Fibroblast of pulmonary artery (primary cell): ENCODE measurements at places on chromosomes 2 and 18.

- DNase-seq: no peak
Observed at GRCh38 chr2:237222601-237223041, 136.9 kb downstream of the COPS8 start.

GRCh38 chr18:4808891-4809290 is 353.8 kb upstream of the DLGAP1 start:
- DNase-seq: no peak

GRCh38 chr18:56715121-56715520 is 64.0 kb downstream of the WDR7 start:
- peak; percentile 6 for DNase-seq

DNA sequence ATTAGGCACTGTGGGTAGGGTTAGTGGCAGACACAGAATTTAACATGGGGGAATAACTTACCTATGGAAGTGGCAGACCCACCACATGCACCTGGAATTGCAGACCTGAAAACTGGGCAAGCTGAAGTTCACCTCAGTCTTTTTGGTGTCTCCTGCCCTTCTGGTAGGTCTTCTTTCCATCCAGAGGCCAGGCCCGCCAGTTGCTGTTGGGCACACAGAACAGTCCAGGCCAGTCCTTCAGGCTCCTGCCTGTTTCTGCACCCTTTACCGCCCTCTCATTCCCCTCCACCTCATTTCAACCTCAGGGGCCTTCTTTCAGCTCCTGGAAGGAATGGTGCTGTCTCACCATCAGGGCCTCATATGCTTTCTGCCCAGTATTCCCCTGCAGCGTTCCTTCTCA is 358.9 kb upstream of the ETAA1 start:
- DNase-seq: no peak

DNA sequence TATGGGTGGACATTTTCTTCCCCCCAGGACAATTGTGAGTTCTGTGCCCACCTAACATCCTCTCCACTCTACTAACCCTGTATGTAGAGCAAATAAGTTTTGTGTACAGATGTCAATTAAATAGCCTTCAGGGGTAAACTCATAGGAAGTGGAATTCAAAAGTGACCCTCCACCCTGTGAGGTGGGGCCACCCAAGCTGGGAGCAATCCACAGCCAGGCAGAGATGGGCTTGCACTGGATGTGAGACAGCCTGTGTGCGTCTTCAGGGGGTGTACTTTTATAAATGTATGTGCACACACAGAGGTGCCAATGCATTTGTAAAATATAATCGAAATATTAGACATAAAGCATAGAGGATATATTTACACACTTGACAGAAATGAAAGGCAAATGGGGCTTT is 33.1 kb upstream of the ATP6V1B1 start:
- no peak for DNase-seq

- no peak for DNase-seq
Observed at GRCh38 chr2:191538334-191538903, 139.5 kb upstream of the NABP1 start.
